ENCODE measurements at places on chromosomes 1 and 21.

GRCh38 chr1:97869441-97869840 is 51.4 kb downstream of the DPYD start:
- DNase-seq: no peak

- no peak for DNase-seq
Observed at GRCh38 chr1:22204989-22205913, 62.4 kb upstream of the WNT4 start.

GRCh38 chr1:153231785-153232184 is 14.4 kb downstream of the PRR9 start:
- no peak for DNase-seq

- no peak for DNase-seq
Observed at GRCh38 chr21:15932726-15933125, 202.9 kb downstream of the USP25 start.

GRCh38 chr1:94379615-94380014 is 38.6 kb upstream of the ABCD3 start:
- DNase-seq: no peak

DNA sequence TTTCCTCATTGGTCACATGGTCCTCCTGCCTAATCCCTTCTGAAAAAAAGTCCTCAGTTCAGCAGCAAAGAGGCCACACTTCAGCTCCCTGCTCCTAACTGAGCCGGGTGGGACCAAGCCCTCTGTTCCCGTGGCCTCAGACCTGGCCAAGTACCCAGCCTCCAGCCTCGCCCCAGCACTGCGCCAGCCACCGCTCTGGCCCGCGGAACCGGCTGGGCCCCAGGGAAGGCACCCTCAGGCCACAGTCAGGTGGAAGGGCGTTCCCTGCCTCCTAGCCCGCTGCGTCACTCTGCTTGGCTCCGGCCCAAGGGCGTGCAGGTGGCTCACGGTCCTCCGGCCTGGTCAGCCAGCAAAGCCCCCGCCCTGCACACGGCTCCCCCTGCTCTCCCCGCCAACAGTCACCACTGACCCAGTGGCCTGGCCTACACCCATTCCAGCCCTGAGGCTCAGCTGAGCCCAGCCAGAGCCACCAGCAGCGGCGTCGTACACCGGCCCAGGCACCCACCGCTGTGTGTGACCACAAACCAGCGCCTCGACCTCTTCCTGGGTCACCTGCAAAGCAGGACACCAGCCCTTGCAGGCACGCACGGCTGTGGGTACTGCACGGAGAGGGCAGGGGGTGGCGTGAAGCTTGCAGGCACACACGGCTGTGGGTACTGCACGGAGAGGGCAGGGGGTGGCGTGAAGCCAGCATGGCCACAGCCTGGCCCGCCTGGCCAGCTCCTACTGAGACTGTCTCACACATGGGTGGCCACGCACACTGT is 19.4 kb downstream of the NADK start:
- no peak for DNase-seq

GRCh38 chr1:65022216-65022615 is 55.9 kb upstream of the JAK1 start:
- DNase-seq: no peak

DNA sequence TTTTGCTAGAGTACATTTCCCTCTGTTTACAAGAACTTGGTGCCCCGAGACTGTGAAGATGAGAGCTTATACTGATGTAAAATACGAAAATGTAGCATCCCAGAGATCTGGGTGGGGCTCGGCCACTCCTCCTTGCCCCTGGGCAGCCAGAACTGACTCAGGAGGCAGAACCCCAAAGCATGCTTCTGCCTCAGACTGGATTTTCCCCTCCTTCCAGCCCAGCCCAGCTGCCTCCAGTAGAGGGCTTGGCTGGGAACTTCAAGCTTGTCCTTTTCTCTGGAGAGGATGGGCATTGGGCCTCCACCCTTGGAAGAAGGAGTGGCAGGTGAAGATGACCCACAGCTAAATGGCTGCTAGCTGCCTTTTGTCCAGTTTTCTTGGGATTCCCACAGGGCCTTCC is 24.3 kb upstream of the BTG2 start:
- DNase-seq: no peak

- no peak for DNase-seq
Observed at GRCh38 chr1:9906466-9906865, 3.6 kb downstream of the CTNNBIP1 start.

DNA sequence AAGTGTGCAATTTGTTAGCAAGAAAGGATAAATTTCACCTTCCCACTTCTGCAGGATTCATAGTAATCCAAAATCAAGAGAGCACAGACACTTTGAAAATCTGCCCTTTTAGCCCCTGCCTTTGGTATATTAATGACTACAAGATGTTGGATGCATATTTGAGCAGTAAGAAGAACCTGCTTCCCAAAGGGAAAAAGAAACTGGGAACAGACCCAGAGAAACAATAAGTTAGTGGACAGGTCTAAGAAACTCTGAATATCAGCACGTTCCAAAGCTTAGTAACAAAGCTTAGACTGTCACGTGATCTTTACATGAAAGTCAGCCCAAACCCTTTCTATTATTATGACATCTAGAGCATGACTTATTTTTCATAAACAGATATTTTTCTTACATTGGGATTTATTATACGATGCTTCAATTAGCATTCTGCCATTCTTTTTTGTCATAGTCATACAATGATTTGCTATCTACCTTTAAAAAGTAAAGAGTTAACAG is 390.9 kb upstream of the ADGRL2 start:
- DNase-seq: no peak

- DNase-seq: no peak
Observed at GRCh38 chr1:39849203-39849602, 34.1 kb downstream of the TRIT1 start.

DNA sequence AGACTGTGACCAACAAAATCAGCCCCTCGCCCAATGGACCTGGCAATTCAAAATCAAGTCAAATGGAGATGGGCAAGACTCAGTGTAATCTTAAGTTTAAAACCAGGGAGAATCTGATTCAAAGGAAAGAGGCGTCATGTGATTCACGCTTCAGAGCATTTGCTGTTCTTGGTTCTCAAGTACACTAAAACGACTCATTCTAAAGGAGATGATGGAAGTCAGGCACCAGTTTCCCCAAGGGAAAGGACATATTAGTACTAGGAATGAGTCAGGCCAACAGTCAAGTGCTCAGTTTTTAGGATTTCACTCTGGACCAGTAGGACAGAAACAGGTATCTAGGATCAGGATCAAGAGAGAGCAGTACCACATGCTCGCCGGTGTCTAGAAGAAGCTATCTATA is 429.6 kb downstream of the PLPP3 start:
- no peak for DNase-seq

- DNase-seq: no peak
Observed at GRCh38 chr1:233277637-233278606, 17.6 kb downstream of the PCNX2 start.

- DNase-seq: no peak
Observed at GRCh38 chr1:22208973-22209378, 66.1 kb upstream of the WNT4 start.

Data from naive thymus-derived CD8-positive, alpha-beta T cell (primary cell).